ENCODE measurements at places on chromosomes 2 and 18.

- DNase-seq: no peak
Observed at GRCh38 chr2:126898636-126899035, at the start of gene TEX51. TEX51 (plus strand) TSS chr2:126898890; CDS start chr2:126898919, 29 bp downstream.

GRCh38 chr2:30422444-30423040, 24.5 kb upstream of the LCLAT1 start:
- DNase-seq: no peak

GRCh38 chr2:173090973-173091660, 15.5 kb downstream of the MAP3K20 start:
- no peak for DNase-seq

DNA sequence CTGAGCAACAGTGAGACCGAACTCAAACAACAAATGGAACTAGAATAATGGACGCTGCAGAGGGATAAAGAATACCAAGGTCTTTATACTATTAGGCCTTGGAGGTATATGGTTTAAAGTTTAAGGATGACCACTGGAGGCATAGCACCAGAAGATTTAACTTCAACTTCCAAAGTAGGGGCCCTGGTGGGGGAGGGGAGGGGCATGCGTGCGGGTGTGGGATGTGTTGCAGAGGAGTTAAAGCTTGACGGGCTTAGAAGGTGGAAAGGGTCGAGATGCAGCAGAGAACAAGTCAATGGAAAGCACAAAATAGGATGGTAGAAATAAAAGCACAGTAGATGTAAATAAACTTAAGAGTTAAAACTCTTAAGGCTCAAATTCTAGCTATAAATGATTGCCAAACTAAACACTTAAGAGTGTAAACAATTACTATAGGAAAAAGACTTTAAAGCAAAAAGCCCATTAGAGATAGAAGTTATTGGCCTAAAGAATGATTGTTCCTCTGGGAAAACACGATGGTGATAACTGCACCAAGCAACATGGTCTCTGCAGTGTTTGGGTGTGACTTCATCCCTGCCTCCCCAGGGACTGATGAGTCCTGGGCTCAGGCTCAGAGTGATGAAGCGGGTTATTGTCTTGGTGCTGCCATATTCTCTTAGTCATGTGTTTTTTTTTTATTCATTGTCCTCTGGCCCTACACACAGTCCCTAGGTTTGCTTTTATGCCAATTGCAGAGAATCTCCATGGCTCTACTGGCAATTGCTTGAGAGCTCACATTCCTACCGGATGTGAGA, 13.0 kb downstream of the RRM2 start:
- no peak for DNase-seq

GRCh38 chr18:63302636-63303405, 16.7 kb downstream of the BCL2 start:
- DNase-seq: no peak

DNA sequence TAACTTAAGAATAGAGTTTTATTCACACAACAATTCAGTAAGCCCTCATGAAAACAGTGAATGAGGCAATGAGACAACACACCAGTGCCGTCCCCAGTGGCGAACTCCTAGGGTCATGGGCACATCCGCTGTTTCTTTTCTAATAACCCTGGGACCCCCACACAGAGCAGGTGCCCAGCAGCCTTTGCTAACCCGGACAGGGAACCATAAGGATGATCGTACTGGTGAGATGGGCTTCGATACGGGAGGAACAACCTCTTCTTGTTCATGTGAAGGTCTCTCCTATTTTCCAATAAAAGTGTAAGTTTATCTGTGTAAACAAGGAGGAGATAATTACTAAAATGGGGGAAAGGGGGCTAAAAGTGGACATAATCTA, 97.4 kb upstream of the MGAT4A start:
- DNase-seq: no peak

- DNase-seq: no peak
Observed at GRCh38 chr2:26970928-26971627, 641 bp downstream of the MAPRE3 start.

DNA sequence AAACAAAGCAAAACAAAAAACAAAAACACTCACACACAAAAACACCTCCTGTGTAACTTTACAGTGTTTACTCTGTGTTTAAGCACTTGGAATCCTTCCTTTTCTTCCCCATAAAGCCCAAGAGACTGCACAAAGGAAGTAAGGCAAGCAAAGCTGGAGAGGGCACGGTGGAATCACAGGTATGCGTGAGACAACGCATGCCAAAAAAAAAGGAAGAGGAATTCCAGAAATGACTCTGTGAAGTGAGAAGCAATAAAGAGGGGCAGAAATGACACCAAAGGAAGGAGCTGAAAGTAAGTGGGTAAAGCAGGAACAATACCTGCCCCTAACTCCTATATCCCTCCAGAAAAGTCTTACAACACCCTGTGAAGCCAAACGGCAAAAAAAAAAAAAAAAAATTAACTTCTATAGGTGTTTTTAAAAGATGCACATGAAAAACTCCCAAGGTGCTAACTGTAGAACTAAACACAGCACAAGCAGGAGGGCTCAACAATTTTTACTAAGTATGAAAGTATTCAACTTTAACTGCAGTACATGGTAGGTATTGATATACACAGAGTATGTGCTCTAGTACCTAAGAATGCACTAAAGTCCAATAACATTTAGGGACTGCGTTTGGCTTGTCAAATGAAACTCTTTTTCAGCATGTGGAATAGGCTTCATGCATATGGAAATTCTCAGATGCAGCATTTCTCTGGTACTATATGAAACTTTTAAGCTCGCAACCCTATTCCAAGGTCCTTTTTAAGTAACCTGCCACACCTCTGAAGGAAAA, 9.1 kb downstream of the RND3 start:
- DNase-seq: no peak

- peak; percentile 37 for DNase-seq
Observed at GRCh38 chr18:63994783-63995399, 25.0 kb downstream of the SERPINB8 start.

DNA sequence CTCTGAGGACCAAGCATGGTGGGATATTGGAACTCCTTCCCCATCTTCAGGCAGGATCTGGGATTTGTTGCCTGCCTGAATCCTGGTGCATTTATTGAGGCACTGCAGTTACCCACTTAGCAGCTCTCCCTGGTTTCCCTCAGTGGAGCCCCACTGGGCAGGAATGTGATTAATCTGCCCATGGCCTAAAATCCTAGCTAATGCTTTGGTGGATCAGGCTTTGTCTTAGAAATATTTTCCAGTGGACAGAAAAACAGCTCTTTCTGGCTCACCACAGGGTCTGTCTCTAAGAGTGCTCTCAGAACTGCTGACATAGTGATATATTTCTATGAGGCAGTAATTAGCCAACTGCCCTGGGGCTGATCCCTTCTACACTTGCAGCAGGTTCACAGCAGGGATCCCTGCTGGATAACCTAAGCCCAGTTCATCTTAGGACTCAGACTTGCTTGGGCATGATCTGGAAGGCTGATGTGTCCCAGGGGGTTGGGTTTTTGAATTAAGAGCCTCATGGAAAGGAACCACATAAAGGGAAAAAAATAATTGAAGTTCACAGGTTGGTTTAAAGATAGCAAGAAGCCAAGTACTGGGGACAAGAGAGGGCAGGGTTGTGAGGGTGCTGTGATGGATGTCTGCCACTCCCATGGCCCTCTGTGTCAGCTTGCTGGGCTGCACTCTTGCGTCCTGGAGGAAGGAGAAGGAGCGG, 44.3 kb upstream of the ZDBF2 start:
- DNase-seq: peak; percentile 100

- DNase-seq: no peak
Observed at GRCh38 chr2:208112969-208113368, 11.4 kb downstream of the CRYGD start.

DNA sequence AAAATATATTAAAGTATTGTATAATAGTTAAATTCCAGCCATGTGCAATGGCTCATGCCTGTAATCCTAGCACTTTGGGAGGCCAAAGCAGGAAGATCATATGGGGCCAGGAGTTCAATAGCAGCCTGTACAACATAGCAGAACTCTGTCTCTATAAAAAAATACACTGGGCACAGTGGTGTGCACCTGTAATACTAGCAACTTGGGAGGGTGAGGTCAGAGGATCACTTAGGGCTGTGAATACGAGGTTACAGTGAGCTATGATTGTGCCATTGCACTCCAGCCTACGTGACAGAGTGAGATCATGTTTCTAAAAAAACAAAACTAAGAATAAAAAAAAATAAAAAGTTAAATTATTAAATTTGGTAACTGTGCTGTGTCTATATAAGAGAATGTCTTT, 36.1 kb downstream of the ZRANB3 start:
- no peak for DNase-seq

- no peak for DNase-seq
Observed at GRCh38 chr2:196200557-196200956, 29.2 kb upstream of the STK17B start.

GRCh38 chr2:19496646-19497045, 138.2 kb upstream of the OSR1 start:
- no peak for DNase-seq

GRCh38 chr18:79121746-79122474, 52.7 kb downstream of the ATP9B start:
- DNase-seq: no peak

DNA sequence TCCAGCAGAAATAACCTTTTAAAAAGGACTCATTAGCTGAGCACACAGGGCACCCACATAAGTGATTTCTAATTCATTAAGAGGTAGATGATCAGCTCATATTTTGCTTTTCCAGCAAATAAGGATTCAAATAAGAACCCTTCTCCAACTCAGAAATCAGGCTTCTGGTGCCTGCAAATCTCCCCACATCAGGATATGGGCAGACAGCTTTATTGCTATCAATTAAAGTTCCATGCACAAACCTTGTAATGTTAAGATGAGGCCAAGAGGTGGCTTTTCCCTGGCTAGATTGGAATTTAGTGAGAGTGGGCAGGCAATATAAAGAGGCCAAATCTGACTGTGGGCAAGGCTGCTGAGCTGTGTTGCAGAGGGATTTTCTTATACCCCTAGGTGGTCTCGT, 193.6 kb downstream of the SH3RF3 start:
- no peak for DNase-seq

DNA sequence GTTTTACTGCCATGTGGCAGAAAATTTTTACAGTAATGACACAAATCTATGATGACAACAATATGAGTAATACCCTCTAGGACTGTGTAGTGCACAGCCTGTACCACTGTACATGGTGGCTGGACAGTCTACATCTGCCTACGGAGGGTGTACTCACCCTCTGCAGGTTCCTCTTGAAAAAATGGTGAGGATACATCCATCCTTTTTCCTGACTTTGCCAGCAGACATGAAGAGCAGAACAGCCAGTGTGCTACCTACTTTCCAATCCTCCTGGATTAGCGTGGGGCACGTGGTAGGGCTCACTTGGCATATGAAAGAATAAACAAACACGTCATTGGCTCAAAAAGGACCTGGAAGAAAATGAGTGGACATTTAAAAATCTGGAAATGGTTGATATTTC, 62.6 kb downstream of the TRPM8 start:
- DNase-seq: no peak

DNA sequence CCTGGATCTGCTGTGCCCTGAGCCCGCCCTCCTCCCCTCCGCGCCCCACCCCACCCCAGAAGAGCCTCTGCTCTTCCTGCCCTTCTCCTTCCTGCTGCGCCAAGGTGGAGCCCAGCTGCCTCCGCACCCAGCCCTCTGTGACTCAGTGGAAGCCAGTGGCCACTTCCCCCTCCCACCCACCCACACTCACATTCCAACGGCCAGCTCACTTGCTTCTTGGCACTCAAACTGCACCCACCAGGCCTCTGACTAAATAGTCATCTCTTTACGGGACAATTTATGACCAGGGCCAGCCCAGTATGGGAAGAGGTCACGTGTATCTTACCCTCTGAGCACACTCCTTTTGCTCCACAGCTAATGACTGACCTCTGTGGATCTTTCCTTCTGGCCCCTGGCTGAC, 150.4 kb upstream of the SLC1A4 start:
- DNase-seq: no peak

DNA sequence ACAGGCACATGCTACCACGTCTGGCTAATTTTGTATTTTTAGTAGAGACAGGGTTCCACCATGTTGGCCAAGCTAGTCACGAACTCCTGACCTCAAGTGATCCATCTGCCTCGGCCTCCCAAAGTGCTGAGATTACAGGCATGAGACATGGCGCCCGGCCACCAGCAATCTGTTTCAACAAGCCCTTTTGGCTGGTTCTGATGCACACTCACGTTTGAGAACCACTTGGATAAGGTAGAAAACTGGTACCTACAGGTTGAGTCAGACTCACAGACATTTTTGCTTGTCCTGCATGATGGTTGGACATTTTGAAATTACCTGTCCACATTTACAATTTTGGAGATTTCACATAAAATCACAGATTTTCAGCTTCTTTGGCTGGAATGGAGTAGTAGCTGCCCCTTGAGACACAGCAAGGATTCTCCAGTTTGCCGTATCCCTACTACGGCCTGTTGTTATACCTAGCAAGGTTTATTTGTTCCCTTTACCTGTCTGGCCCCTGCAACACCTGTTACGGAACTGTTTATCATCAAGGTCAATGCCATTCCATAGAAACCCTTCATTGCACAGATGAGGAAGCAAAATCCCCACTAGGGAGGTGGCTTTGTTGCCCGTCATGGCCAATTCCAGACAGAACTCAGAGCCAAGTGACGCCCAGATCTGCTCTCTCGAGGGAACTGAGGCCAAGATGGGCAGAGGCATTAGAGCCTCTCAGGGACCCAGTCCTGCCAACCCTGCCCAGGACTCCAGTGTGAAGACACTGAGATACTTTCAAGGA, 31.4 kb upstream of the IGFBP2 start:
- no peak for DNase-seq

DNA sequence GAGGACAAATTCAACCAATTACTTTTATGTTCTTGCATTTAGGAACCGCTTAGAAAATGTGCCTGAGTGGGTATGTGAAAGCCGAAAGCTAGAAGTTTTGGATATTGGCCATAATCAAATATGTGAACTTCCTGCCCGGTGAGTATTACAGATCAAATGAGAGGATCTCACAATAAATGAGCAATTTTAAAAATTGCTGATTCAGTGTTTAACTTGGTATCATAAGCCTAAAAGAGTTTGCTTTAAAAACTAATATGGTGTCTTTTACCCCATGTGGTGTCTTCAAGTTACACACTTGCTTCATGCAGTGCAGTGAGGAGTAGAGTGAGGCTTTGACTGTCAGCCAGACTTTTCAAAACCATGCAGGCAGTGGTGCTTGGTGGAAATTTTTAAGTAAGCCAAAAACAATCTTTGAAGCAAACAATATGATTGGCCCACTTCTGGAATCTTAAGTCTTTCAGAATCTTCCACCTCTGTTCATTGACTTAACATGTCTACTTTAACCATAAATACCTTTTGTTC, 199.6 kb downstream of the PHLPP1 start:
- DNase-seq: no peak

- no peak for DNase-seq
Observed at GRCh38 chr2:217934321-217935131, 68.3 kb downstream of the TNS1 start.

- DNase-seq: no peak
Observed at GRCh38 chr2:74851191-74851566, 17.3 kb downstream of the HK2 start.

DNA sequence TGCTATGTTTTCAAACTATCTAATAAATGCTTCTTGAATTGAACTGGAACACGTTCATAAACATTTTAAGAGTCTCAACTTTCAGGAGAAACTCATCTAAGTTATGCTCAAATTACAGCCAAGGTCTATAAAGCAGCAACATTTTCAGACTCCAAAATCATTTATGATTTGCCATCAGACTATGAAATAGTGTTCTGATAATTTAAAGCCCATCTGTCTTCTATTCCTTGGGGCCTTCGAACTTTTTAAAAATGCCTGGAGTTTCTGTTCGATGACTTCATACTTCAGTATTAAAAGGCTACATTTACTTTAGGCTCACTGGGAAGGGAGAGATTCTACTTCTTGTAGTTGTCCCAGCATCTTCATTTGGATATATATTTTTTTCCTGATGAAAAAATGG, 73.6 kb upstream of the NXPH2 start:
- DNase-seq: no peak

Data from NCI-H2227 treated with DMSO at 0.1 percent for 48 hours (cell line).